ENCODE measurements at places on chromosomes 6 and 20. TPM values are rescaled to one million over a fixed set of nuclear protein-coding genes. Genes with fewer than 3 reads are reported as not detected.

The KCNQ5 gene
- total RNA-seq = 0.52 TPM

The MYO6 gene
- 3.7 TPM for total RNA-seq

The SEL1L2 gene
- not detected for total RNA-seq

The POM121L2 gene
- not detected for total RNA-seq

The MYL9 gene
- total RNA-seq = 5.7 TPM

The MOG gene
- total RNA-seq = not detected

The ESR1 gene
- 1.0 TPM for total RNA-seq

The HINT3 gene
- 18.8 TPM for total RNA-seq

The FAM184A gene
- total RNA-seq = 10.4 TPM

The SAMD5 gene
- total RNA-seq = 2.1 TPM

The DPPA5 gene
- total RNA-seq = not detected

The SAMD10 gene
- total RNA-seq = 1.0 TPM

The DEF6 gene
- 5.2 TPM for total RNA-seq

The IL17A gene
- not detected for total RNA-seq

The MOXD1 gene
- 1.0 TPM for total RNA-seq

The CLVS2 gene
- under 0.01 TPM for total RNA-seq

The OLIG3 gene
- total RNA-seq = not detected

The C20orf202 gene
- 0.52 TPM for total RNA-seq

The DEFB124 gene
- total RNA-seq = not detected

The VARS1 gene
- total RNA-seq = 42.3 TPM

The LY6G6D gene
- total RNA-seq = not detected

The GNRH2 gene
- total RNA-seq = not detected

The OR12D2 gene
- not detected for total RNA-seq
